NCI-H2081 treated with DMSO at 0.1 percent for 48 hours (cell line): ENCODE measurements at places on chromosomes 3 and 15.

DNA sequence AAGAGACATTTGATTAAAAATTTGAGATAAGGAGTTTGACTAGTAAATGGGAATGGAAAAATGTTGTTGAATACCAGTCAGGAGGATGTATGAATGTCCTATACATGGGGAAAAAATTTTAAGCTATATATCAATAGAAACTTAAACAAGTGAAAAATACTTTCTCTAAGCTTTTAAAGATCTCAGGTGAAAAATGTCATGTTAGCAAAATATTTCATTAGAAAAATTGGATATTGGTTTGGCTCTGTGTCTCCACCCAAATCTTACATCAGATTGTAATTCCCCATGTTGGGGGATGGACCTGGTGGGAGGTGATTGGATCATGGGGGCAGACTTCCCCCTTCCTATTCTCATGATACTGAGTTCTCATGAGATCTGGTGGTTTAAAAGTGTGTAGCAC, 279.6 kb upstream of the CADM2 start:
- DNase-seq, result no peak

DNA sequence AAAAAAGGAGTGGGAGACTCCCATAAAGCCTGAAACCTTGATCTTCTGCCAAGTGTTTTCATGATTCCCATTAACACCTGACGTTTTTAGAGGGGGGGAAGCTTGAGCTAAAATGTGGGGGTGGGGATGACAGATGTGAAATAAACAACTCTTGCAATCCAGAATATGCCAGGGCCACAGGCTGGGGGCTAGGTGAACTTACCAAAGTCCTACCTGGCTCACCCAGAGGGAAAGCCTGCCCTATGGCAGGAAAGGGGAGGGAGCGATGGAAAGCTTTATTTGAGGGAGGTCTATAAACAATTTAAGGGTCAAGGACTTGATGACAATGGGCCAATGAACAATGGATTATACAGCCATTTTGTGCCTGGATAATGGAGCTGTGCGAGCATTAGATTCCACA, 108.3 kb downstream of the LRIG1 start:
- no peak for DNase-seq

- peak; percentile 63 for DNase-seq
These were observed 259.9 kb downstream of the FGF12 start for GRCh38 chr3:192467230-192468140.

GRCh38 chr3:39809995-39810595, 686 bp downstream of the MYRIP start:
- no peak for DNase-seq

- peak; percentile 87 for DNase-seq
These were observed 40.7 kb downstream of the MYRIP start for GRCh38 chr3:39849992-39850715.

- DNase-seq, result no peak
These were observed 205.8 kb downstream of the ZIC4 start for GRCh38 chr3:147200545-147200944.

GRCh38 chr15:45429941-45430792, 51.8 kb upstream of the GATM start:
- DNase-seq, result no peak

DNA sequence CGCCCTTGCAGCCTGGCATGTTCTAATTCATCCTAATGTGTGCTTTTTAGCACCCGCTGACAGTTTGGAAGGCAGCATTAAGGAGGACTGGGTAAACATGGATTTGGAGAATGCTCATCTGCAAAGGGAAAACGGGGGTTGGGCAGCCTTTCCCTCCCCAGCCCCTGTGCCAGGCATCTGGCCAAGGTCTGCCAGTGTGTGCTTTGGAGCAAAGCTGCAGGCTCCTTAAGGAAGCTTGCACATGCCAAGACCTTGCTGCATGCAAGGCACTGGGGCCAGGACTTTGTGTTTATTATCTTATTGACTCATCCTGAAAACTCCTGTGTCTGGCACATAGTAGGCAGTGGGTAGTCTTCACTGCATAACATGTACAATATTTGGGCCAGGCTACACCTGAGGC, 20.1 kb downstream of the FAM3D start:
- DNase-seq, result no peak

DNA sequence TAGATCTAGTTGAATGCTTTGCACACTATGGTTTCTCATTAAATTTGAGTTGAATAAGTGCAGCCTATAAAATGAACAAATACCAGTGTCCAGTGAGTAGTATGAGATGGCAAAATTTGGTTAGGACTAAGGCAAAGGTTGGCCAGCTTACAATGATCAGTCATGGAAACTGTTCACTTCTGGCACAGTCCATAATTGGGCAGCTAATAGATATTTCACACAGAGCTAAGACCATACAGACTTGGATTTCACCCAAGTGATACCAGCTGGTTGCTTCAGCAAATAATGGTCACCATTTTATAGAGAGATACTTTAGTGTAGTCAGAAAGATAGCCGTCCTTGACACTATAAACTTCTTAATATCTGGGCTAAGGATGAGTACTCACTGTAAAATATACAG, 15.7 kb downstream of the GAP43 start:
- DNase-seq, result no peak

DNA sequence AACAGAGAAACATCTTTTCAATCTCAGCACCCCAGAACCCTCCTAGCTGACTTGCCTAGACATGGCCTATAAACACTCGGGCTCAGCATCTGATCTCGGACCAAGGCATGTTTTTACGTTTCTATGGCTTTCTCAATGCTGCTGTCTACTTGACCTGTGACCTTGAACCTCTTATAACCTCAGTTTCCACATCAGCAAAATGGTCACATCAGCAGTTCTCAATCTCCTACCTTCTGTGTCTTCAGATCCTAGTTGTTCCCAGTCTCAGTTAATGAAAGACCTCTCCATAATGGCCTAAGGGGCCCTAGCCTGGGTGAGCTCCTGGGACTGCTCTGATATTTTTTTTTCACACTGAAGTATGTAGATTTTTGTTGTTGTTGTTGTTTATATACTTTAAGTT, 39.6 kb downstream of the SSUH2 start:
- DNase-seq, result no peak

GRCh38 chr3:97862582-97862981, 40.8 kb downstream of the CRYBG3 start:
- no peak for DNase-seq

GRCh38 chr3:78867409-78868372, 900.1 kb downstream of the ROBO1 start:
- no peak for DNase-seq

DNA sequence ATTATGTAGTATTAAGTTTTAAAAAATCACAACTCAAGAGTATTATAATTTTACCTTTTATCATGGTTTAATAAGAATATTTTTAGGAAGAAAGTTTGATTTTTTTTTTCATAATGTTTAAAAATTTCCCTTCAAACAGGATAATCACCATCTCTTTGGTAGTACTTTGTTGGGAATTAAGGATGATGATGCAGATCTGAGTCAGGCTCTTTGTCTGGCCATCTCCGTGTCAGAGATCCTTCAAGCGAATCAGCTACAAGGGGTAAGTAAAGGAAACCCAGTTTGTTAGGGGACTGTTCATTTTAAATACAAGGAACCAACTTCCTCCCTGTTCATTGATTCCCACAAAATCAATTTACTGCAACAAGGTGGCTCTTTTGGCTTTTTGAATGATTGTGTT, 36.8 kb upstream of the NIT2 start:
- DNase-seq, result no peak

DNA sequence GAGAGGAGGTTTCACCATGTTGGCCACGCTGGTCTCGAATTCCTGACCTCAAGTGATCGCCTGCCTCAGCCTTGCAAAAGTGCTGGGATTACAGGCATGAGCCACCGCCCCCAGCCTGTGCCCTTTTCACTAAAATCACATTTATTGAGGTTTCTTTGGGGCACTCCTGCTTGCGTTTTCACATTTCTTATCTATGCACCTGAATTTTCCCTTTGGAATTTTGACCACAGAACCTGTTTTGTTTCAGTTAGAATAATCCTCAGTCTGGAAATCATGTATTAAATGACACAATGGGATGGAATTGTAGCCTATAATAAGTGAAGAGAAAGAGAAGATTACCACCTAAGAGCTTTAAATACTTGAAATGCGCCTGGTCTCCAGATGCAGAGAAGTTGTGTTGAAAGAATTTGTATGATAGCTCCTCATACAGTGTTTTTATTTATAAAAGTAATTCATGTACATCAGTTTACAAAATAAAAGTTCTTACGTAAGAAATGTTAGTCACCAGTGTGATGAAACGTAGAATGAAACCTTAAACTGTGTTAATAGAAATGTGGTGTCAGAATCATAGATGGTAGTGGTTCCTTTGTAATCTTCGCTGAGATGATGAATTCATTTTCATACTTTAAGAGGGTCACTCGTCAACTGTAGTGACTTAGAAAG, 107.0 kb downstream of the TCF12 start:
- DNase-seq, result no peak

DNA sequence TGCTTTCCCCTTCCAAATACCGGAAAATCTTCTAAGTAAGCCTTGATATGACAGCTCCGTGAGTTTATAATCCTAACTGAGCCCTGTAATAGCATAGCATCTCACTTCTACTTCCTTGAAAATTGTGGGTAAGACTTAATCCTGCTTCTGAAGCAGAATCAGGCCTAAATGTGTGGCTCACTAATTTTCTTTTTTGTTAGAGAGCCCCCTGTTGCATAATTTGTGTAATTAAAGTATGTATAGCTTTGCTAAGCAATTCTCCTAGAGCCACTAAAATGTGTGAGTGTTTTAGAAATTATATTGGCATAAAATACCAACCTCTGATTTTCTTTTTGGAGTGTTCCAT, 304.4 kb downstream of the FGF12 start:
- no peak for DNase-seq
